ENCODE measurements at places on chromosomes 16 and 17.

DNA sequence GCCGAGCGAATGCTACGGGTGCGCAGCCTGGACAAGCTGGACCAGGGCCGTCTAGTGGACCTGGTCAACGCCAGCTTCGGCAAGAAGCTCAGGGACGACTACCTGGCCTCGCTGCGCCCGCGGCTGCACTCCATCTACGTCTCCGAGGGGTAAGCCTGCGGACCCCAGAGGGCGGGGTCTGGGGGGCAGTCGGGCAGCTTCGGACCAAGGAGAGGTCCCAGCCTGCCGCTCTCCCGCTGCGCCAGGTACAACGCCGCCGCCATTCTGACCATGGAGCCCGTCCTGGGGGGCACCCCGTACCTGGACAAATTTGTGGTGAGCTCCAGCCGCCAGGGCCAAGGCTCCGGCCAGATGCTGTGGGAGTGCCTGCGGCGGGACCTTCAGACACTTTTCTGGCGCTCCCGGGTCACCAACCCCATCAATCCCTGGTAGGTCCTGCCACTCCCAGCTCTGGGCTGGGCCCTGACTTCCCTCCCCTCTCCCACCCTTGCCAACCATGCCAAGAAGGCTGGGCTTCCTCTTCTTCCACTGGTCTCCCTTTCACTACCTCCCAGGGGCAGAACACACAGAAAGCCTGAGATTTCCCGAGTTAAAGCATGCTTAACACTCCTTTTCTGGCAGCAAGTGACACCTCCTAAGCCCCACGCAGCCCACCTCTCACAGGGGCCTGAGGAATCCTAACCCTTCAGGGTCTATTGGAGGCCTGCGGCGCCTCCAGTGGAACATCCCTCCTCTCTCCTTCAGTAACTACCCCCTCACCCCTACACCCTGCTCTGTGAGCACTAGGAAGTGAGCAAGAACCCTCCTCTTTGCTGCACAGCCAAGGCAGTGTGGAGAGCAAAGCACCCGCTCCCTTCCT lies 3.2 kb downstream of the NAGS start:
- DNase-seq = no peak

- DNase-seq = no peak
These were observed 141.9 kb upstream of the NOG start for GRCh38 chr17:56451629-56452028.

DNA sequence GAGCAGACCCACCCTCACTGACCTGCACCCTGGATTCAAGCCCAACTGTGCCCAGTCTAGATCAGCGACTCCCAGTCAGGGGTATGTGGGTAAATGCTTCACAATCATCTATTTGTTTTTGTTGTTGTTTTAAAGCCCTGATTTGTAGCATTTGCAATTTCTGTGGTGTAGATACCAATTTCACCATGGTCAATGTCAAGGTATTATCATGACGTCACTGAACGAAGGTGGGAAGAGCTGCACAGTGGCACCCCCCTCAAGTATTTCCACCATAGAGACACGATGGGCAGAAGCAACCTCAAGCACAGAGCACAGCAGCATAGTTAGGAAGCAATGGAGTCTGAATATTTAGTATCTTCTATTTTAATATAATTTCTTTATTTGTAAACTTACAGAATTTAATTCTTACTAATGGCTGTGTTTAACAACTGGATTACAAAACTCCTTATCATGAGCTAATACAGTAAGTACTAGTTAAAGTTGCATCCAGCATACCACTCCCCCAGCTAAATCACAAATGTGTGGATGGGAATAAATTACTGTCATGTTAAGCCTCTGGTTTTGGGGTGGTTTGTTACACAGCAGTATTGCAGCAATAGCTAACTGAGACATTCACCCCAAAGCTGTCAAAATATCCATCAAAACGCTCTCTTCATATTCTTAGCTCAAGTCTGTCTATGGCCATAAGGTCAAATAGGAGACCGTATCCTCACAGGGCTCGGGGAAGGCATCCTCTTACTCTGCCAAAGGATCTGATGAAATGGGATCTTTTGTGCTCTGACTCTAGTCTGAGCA lies 25.5 kb downstream of the ORC6 start:
- DNase-seq = no peak

DNA sequence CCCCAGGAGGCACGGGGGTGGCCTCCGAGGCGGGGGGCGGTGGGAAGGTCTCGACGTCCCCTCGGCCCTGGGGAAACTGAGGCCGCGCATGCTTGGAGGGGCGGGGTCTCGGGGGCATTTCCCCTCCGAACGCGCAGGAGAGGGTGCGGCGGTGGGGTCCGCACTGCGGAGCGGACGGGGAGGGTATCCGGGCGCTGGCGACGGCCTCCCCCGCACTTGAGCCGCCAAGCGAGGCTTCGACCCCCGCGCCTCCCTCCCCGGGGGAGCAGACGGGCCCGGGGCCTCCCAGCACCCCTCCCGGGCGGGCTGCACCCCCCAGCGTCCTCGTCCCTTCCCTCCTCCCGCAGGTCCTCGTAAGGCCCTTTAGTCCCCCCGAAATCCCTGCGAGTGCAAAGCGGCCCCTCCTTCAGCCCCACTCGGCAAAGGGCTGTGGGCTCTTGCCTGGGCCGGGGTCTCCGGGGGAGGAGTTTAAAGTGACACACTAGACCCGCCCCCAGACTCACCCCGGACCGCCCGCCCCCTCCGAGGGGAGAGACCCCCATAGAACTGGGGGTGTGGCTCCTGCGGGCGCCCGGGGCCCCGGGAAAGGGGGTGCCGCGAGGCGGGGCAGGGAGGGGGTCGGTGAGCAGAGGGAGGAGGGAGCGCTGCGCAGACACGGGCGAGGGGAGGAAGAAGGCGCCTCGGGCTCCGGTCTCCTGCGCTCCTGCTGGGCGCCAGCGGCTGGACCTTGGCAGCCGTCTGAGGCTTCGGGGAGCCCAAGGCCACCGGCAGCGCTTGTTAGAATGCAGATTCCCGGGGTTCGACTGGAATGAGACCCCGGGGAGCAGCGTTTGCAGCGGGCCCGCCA lies 632 bp downstream of the BAIAP3 start:
- DNase-seq = no peak

- no peak for DNase-seq
These were observed 140.5 kb downstream of the SSH2 start for GRCh38 chr17:29789196-29790170.

DNA sequence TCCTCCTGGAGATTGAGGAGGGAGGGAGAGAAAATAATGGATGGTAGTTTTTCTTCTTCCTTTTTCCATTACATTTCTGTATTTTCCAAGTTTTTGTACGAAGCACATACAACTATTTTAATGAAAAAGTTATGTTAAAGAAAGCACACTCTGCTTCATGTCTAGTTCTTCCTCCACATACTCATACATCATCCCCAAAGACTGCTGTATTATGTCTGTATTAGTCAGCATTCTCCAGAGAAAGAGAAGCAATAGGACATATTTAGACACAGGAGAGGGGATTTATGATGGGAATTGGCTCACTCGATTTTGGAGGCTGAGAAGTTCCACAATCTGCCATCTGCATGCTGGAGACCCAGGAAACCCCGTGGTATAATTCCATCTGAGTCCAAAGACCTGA lies 10.1 kb upstream of the ACSM2A start:
- DNase-seq = no peak

- no peak for DNase-seq
These were observed 44.4 kb downstream of the ACTG1 start for GRCh38 chr17:81468111-81468769.

DNA sequence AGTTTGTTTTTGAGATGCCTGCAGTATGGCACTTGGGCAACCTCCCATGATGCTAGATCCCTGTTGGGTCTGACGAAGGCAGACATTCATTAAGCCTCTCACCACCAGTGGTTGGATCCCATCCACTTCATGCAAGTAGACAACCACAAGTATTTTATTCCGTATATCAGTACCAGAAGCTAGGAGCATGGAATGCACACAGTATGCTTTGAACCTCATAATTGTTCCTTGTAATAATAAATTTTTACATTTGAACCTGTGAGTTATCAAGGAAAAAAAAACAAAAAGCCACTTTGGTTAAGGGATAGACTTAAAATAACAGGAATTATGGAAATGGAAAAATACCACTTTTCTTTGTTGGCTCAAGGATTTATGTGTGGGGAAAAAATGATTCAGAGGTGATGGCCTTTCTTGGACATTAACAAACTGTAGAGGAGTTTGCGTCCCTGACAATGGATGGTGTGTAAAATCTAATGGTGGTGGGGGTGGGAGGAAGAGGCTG lies 107.1 kb upstream of the KCNJ16 start:
- DNase-seq = no peak

GRCh38 chr16:57016831-57017230 lies 27.5 kb downstream of the NLRC5 start:
- no peak for DNase-seq

GRCh38 chr17:39069114-39069756 lies 82.2 kb downstream of the PLXDC1 start:
- DNase-seq = no peak

DNA sequence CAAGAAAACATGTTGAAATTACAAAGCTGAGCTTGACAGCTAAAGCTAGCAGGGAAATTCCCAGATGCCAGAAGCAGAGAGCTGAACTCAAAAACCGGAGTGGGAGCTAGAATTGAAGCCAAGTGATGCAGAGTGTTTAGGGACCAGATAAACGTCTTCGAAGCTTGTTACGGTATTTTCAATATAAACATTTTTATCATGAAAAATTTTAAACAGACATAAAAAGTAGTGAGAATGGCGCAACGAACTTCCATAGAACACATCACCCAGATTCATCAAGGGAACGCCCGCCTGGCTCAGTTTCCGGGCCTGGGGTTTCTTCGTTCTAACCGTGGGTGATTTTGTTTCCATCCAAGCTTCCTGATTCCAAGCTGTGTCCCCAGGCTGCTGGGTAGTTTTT lies 18.1 kb downstream of the SPNS2 start:
- DNase-seq = no peak

GRCh38 chr17:1920948-1921351 lies 91.1 kb downstream of the RPA1 start:
- DNase-seq = no peak

- DNase-seq = no peak
These were observed 326.9 kb downstream of the SLC39A11 start for GRCh38 chr17:72765368-72766153.

- DNase-seq = no peak
These were observed 125.1 kb downstream of the BANP start for GRCh38 chr16:88076211-88076931.

- DNase-seq = peak; percentile 90
These were observed 9.2 kb upstream of the TSPOAP1 start for GRCh38 chr17:58337600-58338453.

DNA sequence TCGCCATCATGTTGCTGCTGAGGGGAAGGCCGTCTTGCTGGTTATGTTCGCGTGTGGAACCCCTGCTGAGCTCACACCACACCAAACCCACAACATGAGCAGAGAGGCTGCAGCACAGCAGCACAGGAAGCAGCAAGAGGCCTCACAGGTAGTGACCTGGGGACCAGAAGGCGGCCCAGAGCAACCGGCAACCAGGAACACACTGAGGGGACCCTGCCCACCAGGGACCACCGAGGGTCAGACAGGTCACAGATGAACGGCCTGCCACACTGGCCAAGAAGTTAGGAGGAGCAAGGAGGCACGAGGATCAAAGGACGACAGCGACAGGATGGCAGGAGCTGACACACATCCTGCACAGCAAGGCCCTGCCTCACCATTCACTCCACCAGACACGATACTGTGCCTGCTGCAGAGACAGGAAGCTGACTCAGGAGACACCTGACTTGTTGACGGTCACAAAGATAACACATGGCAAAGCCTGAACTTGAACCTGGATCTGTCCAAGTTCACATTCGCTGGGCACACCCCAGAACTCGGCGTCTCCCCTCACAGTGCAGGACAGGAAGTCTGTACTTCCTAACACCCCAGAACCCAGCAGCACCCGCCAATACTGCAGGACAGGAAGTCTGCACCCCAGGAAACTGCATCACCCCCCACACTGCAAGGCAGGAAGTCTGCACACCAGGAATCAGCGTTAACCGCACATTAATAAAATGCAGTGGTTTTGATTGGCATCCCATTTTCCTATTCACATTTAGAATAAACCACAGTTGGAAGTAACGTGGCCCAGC lies 98.5 kb downstream of the ZNF778 start:
- peak; percentile 65 for DNase-seq

DNA sequence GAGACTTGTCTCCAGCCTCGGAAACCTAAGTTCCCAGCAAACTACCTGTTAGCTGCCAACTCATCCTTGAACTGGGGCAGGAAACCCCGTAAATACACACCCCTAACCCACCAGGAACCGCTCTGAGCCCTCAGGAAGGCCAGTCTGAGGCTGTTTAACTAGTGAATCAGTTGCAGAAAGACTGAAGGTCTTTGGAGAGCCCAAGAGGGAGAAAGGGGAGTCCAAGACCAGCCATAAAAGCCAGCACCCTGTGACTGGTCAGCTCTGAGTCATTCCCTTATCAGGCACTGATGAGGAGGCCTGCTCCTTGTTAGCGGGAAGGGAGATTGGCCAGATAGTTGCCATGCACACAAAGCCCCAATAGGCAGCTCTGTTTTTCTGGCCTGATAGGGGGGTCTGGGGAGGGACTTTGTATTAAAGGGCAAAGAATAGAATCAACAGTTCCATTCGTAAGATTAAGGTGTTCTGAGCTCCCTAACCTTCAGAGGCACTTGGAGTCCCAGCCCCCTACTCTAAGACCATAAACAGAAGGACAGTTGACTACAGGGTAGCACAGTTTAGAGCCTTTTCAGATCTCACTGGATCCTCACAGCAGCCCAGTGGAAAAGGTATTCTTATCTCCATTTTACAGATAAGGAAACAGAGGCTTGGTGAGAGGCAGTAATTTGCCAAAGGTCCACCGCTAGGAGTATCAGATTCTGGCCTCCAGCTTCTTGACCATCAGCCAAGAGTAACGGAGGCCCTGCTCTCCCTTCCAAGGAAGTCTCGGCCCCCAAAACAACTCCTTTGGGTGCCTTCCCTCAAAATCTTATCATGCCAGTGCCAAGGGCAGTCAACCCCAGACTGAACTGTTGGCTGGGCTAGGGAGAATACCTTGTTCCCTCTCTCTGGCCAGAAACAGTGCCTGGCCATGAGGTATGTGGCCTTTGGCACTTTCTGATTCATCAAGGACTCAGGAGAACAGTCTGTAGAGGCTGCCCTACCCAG lies 2.2 kb upstream of the KRT19 start:
- DNase-seq = no peak

GRCh38 chr16:75486014-75486675 lies 9.1 kb downstream of the CHST6 start:
- DNase-seq = no peak

GRCh38 chr16:9259914-9260608 lies 168.6 kb downstream of the HAPSTR1 start:
- no peak for DNase-seq

DNA sequence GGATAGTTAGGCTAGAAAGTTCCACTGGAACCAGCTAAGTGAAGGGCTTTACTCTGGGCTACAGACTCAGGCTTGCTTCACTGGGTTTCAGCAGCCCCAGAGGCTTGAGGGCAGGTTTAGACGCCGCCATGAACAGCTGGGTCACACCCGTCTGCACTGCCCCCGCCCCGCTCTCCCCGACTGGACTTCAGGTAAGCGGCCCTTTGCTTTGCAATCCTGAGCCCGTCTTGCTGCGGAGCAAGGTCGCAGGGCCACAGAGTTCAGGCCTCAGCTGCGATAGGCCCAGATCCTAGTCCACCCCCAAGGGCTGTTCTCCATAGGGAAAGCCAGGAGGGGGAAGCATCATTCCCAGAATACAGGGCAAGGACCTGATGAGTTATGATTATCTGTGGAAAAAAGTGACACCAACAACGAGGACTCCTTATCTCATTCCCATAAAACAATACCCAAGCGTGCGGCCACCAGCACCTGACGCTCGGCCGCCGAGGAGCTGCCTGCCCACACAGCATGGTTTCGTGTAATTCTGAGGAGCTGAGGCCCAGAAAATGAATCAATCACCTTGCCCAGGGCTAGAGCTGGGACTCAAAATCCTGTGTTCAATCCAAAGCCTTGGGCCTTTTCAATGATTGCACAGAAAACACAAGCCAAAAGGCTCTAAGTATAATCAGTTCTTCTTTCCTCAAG lies 20.4 kb downstream of the MEAK7 start:
- DNase-seq = no peak
